ENCODE measurements at places on chromosomes 13 and 19.

DNA sequence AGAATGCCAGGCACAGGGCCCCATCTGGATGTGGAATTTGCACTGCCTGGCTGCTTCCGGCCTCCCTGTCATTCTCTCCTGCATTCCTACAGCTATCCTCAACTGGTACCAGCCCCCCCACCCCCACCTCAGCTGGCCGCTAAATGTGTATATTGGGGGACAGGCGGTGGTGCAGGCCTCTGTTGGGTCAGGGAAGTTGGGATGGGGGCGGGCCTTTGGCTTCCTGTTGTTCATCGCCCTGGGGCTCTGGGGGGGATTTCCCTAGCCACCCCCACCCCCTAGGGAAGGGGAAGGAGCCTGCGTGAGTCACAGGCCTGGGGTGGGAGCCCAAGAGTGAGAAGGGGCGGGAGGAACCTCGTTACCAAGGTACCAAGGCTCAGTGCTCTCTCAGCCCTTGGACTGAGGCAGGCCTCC lies 10.6 kb downstream of the POU2F2 start:
- peak; percentile 93 for DNase-seq

- no peak for DNase-seq
These were observed 4.5 kb downstream of the LDLR start for GRCh38 chr19:11093689-11094238.

DNA sequence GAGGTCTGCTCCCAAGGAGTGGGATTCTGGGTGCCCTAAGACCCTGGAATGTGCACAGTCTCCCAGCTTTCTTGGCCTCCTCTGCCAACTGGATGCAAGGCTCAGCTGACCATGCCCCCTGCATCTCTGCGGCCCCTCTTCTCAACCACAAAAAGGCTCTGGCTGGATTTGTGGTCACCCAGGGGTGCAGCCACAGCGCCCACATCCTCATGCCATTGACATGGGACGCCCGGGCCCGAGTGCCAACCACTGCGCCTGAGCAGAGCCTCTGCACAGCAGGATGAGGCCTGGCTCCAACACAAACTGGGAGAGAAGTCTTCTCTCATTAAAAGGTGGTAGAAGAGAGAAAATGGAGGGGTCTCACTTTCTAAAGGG lies 103.5 kb downstream of the FOXO1 start:
- DNase-seq = no peak

DNA sequence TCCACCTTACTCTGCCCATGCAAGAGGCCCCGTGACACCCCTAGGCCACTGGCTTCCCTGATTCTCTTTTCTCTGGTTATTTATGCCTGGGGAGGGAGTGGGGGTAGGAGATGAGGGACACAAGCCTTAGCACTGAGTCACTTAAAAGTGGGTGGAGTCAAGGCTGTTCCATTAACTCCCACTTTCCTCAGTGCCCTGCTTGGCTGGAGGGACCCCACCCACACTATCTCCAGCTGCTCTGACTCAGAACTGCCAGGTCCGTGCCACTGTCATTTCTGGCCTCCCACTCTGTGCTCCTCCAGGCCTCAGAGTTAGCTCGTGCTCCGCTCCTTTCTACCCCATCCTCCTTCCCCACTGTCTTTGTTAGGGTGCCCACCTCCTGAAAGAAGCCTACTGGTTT lies 113.4 kb upstream of the UQCRFS1 start:
- DNase-seq = no peak

GRCh38 chr13:95620030-95620824 lies 24.3 kb downstream of the DZIP1 start:
- no peak for DNase-seq

GRCh38 chr13:96617528-96617927 lies 376.7 kb downstream of the OXGR1 start:
- no peak for DNase-seq

GRCh38 chr13:67120872-67121531 lies 109.1 kb downstream of the PCDH9 start:
- DNase-seq = no peak

Measured in stimulated activated CD4-positive, alpha-beta T cell treated with anti-CD3 and anti-CD28 coated beads, Interleukin-4, amount 100 ng/mL, for 4 hours (primary cell).